ENCODE measurements at places on chromosomes 6 and 20.

DNA sequence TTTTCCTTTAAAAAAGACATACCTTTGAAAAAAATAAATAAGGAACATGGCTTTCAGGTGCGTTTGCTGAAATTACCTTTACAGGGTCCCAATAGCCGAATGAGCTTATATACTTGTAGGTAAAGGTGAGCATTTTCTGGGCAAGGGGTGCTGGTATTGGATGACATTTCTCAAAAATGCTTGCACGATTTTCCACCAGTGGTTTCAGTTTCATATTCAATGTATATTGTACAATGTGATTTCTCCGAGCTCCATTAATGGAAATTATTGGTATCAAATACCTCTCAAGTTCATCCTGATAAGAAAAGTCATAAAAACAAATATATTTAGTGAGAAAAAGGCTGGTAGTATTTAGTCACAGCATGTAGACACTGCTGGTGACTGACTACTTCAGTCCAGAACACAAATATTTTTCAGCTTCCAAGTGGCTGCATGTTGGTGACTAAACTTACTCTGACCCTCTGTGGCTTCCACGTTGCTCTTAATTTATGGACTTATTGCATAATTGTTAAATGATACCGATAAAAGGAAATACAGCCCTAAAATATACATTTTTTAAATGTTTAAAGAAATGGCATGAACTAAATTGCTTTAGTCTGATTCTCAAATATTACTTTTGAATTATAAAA lies 32.9 kb upstream of the ZBTB24 start:
- no peak for DNase-seq

DNA sequence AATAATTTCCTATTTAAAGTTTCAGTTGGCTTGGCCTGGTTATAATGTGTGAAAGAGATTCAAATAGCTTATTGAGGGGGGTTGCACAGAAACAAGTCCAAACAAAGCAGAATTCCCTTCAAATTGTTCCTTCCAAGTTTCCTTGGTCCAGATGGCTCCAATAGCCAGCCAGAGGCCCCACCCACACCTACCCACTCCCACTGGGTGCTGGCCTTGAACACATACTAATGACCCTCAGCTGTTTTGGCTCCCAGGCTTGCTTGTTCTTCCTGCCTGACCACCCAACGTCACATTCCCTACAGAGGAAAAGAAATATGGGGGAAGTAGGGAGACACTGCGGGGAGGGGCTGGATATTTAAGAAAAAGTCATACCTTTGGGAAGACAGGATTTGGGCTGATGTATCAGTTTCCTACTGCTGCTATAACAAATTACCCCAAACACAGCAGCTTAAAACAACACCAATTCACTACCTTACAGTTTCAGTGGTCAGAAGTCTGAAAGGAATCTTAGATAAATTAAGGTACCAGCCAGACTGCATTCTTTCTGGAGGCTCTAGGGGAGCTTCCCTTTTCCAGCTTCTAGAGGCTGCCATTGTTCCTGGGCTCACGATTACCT lies 95.7 kb downstream of the COL21A1 start:
- DNase-seq, result no peak

GRCh38 chr20:39849664-39850063 lies 839.4 kb downstream of the MAFB start:
- no peak for DNase-seq

DNA sequence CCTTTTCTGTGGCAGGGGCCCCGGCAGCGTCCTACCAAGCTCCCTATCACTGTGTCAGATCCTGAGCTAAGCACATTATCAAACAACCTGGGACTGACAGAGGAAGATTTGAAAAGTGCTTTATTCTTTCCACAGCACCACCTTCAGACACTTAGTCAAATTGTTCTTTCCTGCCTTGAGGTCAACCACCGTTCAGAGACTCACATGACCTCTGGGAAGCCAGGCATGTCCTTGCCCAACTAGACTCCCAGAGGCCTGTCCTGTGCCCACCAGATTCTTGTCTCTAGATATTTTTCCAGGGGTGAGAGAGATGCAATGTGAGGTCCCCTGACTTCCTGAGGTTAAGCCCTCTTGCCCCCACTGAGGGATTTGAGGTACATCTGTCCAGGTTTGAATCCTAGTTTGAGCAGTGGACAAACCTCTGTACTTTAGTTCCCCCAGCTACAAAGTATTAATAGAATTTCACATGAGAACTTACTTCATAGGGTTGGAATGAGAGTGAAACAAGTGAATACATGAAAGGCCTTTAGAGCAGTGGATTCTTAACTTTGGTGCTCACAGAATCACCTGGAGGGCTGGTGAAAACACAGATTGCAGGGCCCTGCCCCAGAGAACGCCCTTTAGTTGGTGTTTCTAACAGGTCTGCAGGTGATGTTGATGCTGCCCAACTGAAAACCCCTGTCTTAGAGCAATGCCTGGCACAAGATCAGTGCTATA lies 179.8 kb downstream of the CLIC5 start:
- no peak for DNase-seq

DNA sequence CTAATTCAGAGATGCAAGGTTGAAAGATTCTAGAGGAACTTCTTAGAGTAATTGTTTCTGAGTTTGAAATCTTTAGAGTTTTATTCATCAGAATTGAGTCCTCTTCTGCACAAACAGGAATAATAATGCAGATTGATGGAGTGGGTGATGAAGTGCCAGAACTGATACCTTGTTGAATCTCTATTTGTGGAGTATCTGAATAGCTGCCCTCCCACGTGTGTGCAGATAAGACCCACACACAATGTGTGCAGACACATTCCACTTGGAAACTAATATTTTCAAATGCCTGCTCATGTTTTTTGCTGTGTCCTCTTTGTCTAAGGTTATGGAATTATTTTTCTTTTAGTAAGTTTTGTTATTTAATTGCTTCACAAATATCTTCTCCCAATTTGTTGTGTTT lies 1167.8 kb upstream of the MAP3K7 start:
- no peak for DNase-seq

DNA sequence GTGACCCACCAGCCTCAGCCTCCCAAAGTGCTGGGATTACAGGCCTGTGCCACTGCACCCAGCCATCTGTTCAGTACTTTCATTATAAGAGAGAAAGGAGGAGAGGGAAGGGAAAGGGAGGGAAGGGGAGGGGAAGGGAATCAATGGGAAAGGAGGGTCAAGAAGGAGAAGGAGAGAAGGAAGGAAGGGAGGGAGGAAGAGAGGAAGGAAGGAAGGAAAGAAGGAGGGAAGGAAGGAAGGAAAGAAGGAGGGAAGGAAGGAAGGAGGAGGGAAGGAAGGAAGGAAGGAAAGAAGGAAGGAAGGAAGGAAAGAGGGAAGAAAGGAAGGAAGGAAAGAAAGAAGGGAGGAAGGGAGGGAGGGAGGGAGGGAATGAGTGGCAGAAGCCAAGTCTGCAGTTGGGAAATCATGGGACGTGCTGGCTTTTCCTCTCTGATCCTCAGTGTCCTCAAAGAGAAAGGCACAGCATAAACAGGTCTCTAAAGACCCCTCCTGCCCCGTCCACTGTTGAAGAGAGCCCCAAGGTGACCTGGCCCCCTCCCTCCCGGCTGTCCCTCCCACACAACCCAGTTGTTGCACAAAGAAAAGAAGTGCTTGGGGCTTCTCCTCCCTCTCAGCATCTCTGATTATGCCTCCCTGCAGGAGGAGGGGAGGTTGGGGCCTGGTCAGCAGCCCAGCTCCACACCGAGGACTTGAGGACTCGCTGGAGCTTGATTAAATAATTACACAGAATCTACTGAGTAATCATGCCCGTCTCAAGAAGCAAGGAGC lies 69.1 kb upstream of the TOP1 start:
- DNase-seq, result no peak

- no peak for DNase-seq
These were observed 338.9 kb downstream of the ESR1 start for GRCh38 chr6:152146385-152146784.

- DNase-seq, result no peak
These were observed 296.2 kb downstream of the FOXA2 start for GRCh38 chr20:22288156-22288555.

DNA sequence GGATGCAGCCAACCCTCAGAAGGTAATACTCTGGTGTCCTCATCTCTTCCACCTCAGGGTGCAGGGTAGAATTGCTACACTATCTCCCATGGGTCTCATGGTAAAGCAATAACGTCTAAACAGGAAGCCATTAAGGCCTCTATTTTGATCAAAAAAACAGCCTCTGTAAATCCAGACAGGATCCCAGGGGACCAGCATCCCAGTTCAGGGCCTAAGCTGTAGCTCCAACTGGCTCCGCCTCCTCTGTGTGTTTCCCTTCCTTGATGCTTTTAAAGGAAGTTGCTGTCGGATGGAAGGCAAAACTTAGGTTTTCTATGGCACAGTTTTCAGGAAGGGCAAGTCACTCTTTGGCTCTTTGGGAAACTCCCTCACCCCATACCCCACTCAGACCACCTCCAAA lies 222.0 kb downstream of the MAFB start:
- DNase-seq, result peak; percentile 35

DNA sequence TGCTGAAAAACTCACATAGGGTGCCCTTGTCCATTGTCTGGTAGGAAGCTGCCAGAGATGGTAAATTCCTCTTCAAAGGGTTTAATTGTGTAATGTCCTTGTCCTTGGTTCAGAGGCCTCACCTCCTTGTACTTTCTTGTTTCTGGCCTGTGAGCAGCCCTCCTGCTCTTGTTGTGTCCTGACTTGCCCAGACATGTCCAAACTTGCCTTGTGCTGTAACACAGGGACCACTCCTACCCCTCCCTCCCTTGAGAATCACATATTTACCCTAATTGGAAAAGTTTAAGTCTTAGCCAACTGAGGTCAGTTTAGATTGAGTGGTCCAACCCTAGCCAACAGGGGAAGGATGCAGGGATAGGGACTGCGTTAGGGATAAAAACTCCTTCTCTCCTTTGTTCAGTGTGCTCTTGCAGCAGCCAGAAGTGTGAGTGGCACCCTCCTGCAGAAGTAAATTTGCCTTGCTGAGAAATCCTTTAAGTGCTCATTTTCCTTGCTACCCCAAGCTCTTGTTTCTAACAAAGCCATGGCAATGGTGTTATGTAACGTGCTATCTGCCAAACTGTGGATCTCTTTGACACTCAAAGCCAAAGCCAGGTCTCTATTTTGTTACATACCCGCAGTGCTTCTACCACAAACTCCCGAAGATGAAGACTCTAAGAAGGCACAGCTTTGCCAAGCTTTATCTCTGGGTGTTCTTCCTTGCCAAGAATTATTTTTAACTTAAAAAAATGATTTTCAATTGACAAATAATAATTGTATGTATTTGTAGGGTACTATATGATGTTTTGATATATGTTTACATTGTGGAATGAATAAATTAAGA lies 414.5 kb downstream of the ESR1 start:
- no peak for DNase-seq

GRCh38 chr6:134512981-134513391 lies 195.1 kb upstream of the SGK1 start:
- DNase-seq, result no peak

GRCh38 chr6:168138436-168138835 lies 59.4 kb upstream of the FRMD1 start:
- no peak for DNase-seq

GRCh38 chr6:120363429-120363828 lies 970.9 kb downstream of the TBC1D32 start:
- no peak for DNase-seq

- no peak for DNase-seq
These were observed 942.9 kb upstream of the EPHA7 start for GRCh38 chr6:94362061-94362864.

DNA sequence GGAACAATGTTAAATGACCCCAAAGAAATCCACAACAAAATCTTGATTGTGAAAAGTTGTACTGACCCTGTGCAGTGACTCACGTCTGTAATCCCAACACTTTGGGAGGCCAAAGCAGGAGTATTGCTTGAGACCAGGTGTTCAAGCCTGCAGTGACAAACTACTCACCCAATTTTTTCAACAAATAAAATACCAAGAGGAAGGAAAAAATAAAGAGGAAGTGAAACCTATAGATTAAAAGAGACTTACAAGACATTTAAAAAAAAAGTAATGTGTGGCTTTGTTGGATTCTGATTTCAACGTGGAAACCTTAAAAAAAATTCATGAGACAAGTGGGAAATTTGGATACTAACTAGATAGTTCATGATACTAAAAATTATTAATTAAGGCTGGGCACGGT lies 31.9 kb downstream of the GINS1 start:
- DNase-seq, result peak; percentile 4

DNA sequence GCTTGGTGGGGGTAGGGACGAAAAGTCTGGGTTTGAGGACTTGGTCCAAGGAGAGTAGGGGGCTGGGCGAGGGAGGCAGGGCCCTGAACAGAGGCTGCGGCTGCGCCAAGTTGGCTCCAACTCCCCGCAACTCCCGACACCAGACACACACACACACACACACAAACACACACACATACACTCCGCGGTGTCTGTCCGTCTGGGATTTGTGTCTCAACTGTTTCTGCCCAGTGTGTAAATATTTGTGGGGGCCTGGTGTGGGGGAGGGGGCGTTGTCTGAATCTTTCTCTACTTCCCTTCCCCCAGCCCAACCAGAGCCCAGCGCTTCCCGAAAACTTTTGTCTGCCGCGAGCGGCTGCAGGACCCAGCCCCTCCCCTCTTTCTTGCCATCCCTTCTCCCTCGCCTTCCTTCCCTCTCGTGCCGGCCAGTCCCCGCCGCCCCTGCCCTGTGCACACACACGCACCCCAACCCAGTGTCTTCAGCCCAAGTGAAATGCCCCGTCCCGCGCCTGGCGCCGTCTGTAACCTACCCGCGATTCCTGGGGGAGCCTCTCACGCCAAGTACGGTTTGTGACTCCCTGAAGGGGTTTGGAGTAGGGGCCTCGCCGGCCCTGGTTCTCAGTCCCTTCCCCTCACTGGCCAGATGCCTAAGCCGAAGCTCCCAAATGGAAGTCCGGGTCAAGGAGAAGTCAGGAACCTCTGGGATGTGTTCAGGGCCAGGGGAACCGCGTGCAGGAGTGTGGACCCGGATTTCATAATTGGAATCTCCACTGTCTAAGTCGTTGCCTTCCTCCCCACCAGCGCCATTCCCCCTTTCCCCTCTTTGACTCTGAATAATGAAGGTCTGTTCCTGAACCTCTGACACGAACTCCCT lies 904 bp downstream of the MDFI start:
- DNase-seq, result no peak

DNA sequence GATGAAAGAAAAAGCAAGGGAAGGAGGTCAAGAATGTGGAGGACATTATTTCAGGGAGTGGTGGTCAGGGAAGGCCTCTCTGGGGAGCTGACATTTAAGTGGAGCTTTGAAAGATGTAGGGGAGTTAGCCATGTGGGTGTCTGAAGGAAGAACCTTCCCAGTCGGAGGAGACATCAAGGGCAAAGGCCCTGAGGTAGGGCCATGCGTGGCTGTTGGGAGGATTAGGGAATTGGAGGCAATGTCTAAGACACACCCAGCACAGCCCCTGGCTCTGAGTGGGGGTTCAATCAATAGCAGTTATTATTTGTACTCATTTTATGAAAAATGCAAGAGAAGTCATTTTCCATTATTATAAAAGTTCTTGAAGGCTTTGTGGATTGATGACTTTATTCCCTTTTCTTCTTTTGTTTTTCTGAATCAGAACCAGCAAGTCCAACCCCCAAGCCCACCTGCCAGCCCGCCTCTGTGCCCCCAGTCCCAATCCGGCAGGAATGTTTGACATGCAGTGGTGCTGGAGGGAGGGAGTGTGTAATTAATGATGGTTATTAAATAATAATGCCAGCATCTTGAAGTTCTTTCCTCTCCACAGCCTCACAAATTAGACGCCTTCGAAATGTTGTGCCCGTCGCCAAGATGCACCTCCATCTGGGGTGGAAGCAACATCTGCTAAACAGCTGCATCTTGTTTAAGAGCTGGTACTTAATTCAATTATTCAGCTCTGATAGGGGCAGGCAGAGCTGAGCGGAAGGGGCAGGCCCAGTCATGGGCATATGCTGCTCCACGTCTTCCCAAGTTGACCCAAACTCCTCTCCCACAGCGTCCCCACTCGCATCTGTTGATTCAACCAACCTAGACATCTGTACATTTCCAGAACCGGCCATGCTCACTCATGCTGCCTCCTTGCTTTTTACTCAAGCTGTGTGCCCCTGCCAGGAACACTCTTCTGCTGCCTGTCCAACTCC lies 81.3 kb upstream of the SIRPA start:
- no peak for DNase-seq
